COLO829 (cell line): ENCODE measurements at places on chromosomes 1 and 21.

DNA sequence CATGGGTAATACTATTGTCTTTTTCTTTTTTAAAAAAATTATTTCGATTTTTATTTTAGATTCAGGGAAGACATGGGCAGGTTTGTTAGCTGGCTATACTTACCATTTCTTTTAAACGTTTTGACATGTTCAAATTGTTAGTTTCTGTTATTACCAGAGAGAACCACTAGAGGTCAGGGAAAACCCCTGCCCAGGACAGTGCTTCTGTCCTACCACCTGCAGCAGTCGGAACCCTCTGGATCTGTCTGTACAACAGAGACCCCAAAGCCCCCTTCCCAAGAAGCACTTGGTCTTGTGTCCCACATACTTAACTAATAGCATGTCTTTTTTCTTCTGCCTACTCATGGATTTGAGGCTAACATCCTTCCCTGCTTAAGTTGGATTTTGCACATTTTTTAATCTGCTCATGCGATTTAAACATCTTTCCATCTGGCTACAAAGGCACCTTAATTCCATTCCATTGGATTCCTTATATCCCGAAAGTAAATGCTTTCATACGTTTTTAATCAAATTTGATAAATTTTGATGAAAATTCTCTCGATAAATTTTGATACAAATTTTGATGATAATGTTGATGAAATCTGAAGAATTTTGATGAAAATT is 10.0 kb upstream of the C1orf115 start:
- DNase-seq, result peak; percentile 79

GRCh38 chr1:209463441-209463840 is 120.1 kb upstream of the CAMK1G start:
- no peak for DNase-seq

GRCh38 chr21:42790520-42791065 is 88.7 kb downstream of the WDR4 start:
- no peak for DNase-seq

DNA sequence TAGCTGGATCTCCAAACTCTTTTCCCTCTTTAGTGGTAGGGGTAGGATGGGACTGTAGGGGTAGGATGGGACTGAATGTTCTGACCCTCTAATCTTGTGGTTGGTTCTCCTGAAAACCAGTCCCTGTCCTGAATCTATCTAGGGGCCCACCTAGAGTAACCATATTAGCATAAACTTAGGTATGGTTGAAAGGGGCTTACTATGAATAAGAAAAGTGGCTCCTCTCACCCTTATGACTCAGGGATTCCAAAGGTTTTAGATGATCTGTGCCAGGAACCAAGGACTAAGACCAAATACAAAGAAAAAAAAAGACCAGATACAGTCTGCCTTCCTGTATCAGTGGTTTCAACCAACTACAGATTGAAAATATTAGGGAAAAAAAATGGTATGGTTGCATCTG is 28.9 kb downstream of the RNF2 start:
- DNase-seq, result no peak

- peak; percentile 87 for DNase-seq
These were observed 27.9 kb downstream of the PIK3C2B start for GRCh38 chr1:204466416-204467405.

DNA sequence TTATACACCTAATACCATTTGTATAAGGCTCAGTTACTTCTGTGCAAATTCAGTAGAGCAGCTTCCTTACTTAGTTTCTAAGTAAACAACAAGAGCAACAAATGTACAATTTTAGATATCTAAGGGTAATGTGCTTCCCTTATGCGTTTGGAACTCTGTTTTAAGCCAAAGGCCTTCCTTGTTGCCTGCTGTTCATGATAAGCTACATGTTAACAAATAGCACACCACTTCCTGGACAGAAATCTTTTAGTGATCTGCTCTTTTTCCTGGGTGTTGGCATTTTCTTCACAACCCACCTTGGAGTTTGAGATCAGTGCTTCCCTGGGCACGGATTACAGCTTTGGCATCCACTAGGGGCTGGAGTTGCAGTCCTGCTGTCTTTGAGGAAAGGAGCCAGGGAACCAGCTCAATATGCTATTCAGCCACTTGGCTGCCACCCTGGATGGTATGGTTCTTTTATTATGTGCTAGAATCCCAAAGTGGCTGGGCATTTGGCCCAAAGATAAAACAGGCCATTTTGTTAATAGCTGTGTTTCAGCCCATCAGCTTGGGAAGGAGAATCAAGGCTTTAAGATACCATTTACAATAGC is 55.6 kb upstream of the ADAR start:
- DNase-seq, result no peak

DNA sequence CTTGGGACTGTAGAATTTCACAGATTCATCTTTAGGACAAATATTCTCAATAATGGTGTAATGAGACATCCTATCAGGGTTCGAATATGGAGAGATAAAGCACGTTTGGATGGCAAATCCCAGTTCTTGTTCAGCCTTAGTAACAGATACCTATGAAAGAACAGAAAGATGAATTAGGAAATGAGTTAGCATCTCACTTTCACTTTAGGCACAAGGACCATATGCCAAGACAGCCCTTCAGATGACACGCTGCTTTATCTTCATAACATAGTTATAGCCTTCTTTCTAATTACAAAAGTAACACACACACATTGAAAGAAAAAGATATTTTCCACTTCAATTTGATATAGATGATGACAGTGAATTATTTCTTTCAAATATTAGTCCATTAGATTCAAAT is 173.6 kb downstream of the TGFBR3 start:
- DNase-seq, result no peak

DNA sequence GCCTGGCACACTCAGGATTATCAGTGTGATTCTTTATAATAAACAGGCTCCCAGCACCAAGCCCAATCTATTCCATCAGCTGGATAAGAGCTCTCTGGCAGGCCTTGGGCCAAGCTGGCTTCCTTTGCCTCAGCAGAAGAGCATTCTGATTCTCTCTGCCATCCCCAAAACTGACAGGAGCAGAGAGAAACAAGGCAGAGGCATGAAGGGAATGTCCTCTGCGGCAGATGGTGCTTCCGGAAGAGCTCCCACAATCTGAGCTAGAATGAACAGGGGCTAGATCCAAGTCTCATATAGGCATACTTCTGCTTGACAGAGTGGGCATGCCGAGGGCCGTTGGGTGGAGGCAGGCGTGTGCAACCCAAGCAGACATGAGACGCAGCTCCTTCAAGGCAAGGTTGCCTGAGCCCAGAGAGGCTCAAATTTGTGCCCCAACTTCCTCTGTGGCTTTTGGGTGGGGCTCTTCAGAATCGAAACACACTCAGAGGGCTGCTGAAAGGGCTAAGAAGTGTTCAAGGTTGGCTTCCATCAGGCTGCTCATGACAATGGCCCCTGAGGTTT is 4.0 kb downstream of the CAPN2 start:
- no peak for DNase-seq

DNA sequence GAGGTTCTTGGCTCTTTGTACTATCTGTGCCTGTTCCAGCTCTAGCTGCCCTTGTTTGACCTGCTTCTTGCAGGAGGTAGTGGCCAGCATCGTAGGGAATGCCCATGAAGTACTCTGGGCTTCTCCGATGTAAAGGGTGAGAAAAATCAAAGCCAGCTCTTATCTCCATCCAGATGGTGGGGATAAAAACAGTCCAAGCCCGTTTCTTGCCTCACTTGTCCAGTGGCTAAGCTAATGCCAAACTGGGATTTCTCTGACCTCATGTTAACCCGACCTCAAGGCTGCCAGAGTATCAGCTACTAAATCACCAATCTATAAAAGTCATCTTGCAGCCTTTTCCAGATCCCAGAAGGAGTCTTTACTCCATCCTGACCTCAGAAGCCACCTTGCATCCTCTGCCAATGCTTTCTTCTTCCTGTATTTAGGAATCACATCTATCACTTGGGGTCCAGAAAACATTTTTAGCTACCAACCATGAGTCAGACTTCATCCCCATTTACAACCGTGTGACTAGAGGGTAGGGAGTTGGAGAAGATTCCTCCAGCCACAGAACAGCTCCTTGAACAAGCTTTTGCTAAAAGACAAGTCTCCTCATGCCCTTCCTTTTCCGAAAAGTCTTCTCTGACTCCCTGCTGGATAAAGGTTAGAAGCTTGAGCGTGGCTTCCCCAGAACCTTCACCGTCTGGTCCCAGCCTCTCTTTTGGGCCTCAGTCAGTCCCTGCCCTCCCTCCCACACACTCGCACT is 35.9 kb downstream of the KCNC4 start:
- DNase-seq, result no peak

DNA sequence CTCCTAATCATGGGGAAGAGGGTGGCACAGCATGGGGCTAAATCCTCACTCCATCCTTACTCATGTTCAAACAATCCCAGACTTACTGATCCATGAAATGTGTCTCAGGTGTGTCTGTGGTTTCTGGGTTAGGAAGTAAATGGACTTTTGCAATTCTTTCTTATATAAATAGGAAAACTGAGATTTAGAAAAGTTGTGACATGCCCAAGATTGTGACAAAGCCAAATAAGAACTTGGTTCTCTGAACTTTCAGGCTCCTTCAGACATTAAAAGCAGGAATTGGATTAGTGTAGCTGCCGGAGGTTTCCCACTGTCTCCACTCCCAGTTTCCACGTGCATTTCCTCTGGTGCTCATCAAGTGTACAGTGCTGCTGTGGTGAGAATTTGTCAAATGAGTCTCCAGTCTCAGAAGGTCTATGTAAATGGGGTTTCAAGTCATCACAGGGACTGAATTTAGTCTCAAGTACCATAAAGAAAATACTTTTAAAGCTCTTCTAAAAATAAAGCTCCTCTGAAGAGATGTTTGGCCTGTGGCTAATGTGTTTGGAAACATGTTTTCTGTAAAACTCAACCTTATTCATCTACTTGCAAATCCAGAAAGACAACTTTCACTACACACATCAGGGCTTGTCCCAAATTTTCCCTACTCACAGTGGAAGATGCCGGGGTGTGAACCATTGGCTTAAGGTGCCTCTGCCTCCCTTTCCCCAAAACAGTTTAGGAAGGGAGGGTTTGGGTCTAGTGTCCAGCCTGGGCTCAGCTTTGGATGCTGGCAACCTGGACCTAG is 115.2 kb downstream of the NGF start:
- no peak for DNase-seq

DNA sequence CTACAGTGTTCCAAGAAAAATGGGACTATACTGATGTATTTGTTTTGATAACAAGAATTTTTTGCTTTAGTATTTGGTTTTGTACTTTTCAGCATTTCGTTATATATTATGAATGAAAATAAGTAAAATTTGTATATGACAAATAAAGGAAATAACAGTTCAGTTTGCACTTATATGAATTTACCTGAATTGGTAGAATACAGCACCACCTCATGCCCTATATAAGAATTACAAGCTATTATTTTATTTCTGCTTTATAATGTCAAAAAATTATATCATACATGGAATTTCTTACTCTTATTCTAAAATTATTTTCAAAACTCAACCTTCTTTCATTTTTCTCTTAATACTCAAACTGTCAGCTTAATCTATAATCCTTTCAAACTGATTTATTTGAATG is 14.6 kb downstream of the EFCAB7 start:
- DNase-seq, result no peak

DNA sequence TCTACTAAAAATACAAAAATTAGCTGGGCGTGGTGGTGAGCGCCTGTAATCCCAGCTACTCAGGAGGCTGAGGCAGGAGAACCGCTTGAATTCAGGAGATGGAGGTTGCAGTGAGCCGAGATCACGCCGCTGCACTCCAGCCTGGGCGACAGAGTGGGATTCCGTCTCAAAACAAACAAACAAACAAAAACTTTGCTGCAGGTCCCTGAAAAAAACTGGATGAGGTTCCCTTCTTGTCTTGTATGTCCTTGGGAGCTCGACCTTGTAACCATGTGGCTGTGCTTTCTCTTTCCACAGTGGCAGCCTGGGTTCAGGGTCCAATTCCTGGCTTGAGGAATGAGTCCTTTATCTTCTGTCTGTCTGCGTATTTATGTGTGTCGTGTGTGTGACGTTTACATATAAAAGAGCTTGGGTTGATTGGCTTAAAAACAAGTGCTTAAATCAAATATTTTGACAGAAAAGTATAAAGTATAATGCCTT is 18.0 kb upstream of the COX20 start:
- DNase-seq, result no peak

- peak; percentile 76 for DNase-seq
These were observed 22.2 kb downstream of the SLC25A33 start for GRCh38 chr1:9561429-9561828.

GRCh38 chr1:30919025-30919881 is 10.7 kb upstream of the SDC3 start:
- no peak for DNase-seq

DNA sequence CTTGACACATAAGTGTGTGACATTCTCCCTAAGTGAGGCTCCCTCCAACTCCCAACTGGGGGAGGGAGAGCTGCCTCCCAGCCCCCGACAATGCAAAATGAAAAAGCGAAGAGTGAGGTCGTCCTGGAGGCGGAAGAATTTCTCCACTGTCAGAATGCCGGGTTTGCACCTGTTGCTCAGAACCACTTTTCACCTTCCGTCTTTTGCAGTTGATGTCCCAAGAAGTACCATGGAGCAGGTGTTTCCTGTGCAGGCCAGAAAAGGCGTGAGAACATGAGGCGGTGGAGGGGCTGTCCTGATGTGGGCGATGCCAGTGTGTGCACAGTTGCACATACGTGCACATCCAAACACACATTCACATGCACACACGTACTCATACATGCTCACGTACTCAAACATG is 158.6 kb upstream of the AJAP1 start:
- DNase-seq, result no peak

DNA sequence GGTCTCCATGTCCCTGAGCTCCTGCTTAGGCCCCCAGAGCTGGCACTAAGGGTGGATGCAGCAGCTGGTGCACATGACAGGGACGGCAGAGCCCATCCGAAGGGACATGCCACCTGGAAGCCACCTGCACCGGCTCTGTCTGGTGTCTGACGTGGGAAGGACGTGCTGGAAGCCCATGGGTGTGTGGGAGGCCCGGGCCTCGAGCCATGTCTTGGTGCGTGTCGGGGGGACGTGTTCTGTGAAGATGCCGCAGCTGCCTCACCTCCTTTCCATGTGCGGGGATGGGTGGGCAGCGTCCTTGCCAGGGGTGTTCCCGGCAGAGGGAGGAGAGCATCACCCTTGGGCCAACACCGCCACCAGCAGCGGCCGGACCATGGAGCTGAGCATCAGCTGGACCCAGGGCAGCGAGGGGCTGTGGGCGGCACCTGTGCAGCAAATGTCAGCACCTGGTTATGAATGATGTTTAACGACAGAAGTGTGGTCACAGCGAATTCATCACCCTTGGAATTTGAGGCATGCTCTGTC is 15.5 kb upstream of the POFUT2 start:
- DNase-seq, result no peak

- no peak for DNase-seq
These were observed 79.0 kb upstream of the B3GALT5 start for GRCh38 chr21:39533545-39534380.

- DNase-seq, result no peak
These were observed 33.1 kb upstream of the DIP2A start for GRCh38 chr21:46425571-46425970.
